ENCODE measurements at places on chromosomes 4 and X.

DNA sequence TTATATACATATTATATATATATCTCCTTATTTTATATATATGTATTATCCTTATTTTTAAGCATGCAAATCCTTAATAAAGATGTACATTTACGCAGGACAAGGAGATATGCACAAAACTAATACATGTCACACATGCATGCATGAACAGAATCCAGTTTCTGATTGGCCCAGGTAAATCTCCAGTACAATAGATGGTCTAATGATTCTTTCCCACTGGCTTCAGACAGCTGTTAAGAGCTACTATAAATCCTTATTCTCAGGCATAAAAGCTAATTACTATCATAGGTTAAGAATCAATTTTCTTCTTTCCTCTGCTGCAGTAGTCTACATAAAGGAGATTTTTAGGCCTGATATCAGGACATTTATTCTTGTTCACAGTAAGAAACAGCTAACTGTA is 689.8 kb downstream of the KCTD8 start:
- no peak for DNase-seq

DNA sequence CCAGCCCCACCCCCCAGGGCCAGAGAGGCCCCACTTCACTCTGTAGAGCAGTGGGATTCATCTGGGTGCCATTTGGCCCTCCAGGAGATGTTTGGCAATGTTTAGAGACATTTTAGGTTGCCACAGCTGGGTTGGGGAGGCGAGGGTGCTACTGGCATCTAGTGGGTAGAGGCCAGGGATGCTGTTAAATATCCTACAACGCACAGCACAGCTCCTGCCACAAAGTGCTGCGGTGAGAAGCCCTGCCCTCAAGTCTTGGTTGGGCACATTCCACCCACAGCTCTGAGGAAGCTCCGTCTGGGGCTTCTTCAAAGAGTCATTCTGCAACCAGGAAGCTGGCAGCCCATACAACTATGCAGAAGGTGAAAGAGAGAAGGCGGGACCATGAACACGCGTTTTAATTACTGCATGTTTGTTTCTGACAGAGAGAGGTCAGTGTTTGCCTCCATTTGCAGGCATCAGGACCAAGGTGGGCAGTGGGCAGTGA is 48.1 kb upstream of the FAM9C start:
- DNase-seq = peak; percentile 81

DNA sequence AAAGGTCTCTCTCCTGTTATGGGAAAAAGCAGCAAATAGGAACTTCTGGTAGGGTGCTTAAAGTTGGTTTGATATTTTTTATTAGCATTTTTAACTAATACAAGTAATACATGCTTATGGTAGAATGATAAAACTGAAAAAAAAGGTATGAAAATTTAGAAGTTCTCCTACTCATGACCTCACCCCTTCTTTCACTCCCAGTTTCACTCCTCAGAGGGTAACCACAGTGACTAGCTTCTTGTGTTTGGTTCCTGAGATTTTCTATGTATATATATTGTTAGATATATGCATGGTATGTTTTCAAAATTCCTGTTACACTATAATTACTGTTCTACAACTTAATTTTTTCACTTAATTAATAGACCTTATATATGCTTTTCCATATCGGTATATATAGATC is 66.5 kb downstream of the AR start:
- no peak for DNase-seq

DNA sequence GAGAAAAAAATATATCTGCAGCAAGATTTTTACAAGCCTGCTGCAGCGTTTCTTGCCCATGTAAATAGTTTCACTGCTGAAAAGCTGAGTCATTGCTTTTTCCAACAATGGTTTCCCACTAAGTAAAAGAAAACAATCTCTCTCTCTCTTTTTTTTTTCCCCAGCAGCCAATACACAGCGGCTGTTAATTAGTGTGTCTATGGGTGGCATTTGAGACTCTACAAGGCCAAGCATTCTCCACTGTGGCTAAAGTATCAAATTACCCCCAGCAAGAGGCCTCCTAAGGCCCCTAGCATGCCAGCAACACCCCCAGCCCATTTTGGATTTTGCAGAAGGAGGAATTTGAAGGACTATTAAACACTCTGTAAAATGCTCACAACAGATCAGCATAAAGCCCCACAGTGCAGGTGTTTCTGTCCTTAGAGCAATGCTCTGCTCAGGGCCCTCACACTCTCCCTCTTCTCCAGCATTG is 837.4 kb downstream of the TRIML1 start:
- no peak for DNase-seq

DNA sequence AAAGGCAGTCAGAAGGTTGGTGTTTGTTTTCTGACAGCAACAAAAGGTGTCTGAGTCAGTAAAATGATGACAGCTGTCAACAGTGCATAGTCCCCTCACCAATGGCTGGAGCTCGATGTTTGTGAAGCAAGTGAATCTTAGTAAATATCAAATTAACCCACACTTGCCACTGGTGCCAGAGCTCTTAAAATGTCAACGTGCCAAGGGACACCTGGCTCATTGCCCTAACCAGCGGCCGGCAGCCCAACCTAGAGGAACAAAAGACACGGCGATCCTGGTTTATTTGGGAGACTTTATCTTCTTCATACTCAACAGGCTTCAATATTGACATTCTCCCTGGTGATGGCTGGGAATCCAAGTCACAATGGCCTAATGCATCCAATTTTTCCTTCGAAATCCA is 143.4 kb downstream of the CPEB2 start:
- no peak for DNase-seq
